NCI-H187 treated with DMSO at 0.1 percent for 48 hours (cell line): ENCODE measurements at places on chromosomes 11 and 22.

DNA sequence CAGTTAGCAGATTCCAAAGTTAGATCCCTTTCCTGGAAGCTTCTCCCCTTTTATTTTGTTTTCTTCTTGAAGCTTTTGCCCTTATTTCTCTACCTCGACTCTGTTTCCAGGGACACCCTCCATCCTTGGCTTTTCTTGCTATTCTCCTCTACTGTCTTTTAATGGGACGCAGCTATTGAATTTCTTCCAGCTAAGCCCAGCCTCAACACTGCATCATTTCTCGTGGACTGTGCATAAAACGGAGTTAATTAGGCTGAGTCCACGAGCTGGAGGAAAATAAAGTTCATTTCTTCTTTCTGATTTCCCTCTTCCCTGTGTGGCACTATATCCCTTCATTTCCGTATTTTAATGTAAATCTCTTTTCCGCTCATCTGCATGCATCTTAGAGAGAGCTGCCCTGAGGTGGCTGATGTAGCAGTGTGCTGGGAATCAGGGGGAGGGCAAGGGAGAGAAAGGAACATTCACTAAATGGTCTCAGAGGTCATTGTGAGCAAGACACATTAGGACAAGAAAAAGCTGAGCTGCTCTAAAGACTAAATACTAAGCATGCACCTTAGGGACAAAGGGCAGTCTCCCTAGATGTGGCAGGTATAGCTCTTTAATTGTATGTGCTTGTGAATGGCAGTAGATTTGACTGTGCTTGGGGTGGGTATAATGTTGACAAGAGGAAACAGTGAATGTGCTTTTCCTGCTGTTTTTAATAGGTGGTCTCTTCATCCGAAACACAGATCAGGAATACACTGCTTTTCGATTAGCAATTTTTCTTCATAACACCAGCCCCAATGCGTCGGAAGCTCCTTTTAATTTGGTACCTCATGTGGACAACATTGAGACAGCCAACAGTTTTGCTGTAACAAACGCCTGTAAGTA lies 1.9 kb downstream of the GRIA4 start:
- DNase-seq: no peak

DNA sequence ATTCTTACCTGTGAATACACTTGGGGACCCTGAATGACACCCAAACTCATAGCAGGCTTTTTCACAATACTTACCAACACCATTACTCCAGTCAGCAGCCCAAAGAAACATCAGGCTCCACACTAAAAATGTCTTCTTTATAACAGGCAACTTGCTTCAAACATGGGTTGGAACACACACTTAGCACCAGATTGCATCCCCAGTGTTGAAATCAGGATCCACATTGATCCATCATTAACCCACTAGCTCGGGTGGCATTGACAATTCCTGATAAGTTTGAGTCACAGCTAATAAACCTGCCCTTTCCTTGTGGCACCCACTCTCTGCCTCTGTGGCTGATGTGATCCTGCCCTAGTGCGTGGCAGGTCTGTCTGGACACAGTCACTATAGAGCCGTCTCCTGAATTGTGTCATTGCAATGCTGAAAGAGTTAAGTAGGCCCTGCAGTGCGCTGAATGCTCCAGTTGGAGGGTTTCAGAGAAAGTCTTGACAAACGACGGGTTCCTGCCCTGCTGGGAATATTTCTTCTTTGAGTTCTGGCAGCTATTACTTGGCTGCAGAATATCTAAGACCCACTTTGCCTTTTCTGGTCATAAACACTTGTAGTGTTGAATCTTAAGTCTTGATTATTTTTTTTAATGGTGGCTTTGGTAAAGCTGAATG lies 19.6 kb upstream of the C11orf96 start:
- no peak for DNase-seq

DNA sequence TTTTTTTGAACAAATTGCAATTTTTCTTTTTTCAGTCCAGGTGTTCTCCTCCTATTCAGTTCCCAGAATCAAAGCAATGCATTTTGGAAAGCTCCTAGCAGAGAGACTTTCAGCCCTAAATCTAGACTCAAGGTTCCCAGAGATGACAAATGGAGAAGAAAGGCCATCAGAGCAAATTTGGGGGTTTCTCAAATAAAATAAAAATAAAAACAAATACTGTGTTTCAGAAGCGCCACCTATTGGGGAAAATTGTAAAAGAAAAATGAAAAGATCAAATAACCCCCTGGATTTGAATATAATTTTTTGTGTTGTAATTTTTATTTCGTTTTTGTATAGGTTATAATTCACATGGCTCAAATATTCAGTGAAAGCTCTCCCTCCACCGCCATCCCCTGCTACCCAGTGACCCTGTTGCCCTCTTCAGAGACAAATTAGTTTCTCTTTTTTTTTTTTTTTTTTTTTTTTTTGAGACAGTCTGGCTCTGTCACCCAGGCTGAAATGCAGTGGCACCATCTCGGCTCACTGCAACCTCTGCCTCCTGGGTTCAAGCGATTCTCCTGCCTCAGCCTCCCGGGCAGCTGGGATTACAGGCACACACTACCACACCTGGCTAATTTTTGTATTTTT lies 6.2 kb upstream of the UBE4A start:
- no peak for DNase-seq

DNA sequence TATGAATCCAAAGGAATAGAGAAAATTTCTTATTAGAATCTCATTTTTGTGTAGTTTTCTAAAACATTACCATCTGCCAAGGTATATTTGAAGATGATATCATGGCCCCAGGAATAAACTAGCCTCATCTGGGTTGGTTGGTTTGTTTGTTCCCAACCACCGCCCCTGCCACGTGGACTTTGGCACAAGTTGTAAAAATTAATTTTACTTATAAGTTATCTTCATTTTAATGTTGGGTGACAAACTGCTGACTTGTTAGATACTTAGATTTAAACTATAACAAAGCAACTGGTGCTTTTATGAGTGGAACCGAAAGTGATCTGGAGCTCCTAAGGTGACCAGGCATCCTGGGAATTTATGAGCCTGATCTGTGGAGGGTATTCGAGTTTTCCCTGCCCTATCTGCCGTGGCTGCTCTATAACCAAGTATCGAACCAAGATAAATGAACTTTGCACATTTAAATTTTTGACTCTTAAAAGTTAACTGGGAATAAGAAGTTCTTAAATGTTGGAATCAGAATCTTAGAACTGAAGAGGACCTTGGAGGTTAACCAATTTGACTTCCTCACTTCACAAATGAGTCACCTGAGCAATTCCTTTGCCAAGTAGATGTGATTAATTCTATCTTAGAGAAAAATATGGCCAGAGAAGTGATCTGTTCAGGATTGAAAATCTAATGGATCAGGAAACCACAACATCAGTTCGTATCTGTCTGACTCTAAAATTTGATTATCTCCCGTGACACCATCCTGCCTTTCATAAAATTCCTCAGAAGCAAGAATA lies 129.1 kb upstream of the ARHGAP42 start:
- DNase-seq: no peak

DNA sequence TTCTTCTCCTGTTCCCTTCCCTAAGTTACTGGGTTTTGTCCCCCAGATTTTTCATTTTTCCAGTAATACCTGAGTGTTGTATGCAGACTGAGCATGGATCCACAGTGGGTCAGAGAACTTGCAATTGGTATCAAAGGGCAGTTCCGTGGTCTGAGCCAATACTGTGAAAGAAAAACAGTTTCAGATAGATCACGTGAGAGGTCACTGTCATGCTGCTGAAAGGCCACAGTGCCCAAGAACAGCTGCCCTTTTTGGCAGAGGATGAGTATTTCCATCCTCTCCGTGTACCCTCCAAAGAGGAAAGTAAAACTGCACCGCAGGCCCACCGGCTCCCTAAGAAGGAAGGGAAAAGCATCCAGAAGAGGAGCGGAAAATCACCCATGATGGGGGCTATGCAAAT lies 73.0 kb upstream of the TBCEL start:
- DNase-seq: no peak

DNA sequence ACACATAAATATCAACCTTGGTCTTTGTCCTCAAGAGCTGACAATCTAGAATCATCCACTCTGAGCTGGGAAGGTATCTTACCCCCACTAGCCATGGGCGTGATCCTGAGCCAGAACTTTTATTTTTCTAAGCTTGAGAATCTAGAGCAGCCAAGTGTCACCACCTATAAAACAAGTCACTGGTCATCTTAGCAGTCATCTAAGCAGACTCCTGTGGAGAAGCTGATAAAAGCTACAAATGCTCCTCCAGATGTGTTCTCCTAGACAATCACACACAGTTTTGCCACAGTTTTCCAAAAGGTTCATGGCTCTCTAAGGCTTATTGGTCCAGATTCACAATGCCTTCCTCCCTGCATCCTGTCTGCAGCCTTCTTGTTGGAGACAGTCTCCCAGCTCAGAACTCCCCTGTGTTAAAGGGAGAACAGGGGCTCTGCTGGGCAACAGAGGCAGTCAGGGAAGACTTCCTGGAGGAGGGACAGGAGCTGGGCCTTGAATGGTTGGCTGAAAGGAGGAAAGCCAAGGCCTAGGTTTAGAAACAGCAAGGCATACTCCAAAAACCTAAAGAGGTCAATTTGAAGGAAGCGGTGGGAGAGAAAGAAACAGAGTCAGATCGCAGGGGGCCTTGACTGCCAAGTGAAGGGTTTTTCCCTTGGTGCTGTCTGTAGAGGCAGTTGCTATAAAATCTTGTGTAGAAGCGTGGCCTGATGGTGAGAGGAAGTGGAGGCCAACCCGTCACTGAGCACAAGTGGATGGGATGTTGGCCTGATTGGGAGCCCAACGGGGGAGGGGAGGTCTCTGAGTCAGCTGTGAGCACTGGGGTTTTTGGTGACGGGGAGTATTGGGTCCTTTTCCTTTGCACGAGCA lies 42.0 kb downstream of the ALX4 start:
- no peak for DNase-seq

GRCh38 chr11:100963375-100963774 lies 166.2 kb downstream of the PGR start:
- no peak for DNase-seq

- no peak for DNase-seq
Measured at GRCh38 chr11:69554849-69555248, 73.4 kb downstream of the LINC01488 start.

DNA sequence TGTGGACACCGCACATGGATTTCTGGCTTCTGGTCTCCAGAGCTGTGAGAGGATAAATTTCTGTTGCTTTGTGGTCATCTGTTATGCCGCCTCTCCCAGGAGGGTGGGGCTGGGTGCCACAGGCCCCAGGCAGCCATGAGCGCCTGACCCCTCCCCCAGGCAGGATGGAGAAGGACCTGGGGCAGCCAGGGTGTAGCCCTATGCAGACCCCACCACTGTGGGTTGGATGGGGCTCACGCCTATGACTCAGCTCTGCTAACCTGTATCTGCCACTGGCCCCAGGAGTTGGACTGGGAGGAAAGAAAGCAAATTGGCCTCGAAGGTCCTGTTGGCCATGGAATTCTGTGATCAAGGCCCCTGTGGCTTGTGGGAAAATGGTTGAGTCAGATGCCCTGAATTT lies 1351.1 kb downstream of the BRD1 start:
- no peak for DNase-seq

GRCh38 chr11:465896-466530 lies 15.9 kb downstream of the PTDSS2 start:
- DNase-seq: no peak

DNA sequence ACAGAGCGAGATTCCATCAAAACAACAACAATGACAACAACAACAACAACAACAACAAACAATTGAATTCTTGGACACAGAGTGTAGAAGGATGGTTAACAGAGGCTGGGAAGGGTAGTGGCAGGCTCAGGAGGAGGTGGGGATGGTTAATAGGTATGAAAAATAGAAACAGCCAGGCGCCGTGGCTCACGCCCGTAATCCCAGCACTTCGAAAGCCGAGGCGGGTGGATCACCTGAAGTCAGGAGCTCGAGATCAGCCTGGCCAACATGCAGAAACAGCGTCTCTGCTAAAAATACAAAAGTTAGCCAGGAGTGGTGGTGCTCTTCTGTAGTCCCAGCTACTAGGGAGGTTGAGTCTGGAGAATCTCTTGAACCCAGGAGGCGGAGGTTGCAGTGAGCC lies 122.9 kb upstream of the GRIA4 start:
- no peak for DNase-seq
